EL (cell line): ENCODE measurements at places on chromosomes 3 and 15.
A peak's percentile ranks its signal among the peaks of the same experiment; 100 is the strongest.

DNA sequence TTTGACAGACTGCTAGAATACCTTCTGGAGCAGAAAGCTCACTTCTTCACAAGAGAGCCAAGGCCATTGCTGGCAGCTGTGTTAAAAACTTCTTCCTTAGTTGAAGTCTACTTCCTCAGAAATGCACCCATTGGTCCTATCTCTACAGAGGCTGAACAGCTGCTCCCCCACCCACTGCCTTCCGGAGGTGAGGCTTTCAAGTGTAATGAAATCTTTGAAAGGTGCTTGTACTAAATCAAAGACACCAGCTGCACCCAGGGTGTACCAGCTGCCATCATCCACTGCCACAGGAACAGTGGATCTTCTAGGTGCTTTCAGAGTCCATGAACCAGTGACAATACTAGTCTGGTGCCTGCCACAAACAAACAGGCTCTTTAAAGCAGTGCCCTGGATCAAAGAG lies 26.4 kb upstream of the HERC1 start:
- no peak for DNase-seq

- peak; percentile 9 for DNase-seq
These were observed 108.5 kb downstream of the ECT2 start for GRCh38 chr3:172859041-172859440.

GRCh38 chr15:81161160-81161673 lies 27.1 kb downstream of the CFAP161 start:
- no peak for DNase-seq

- DNase-seq, result no peak
These were observed 2.0 kb upstream of the PIGZ start for GRCh38 chr3:196970547-196971093.

GRCh38 chr3:196979545-196979944 lies 10.9 kb upstream of the PIGZ start:
- no peak for DNase-seq

- no peak for DNase-seq
These were observed 1.5 kb upstream of the SMAD3 start for GRCh38 chr15:67063689-67064606.

- DNase-seq, result no peak
These were observed 2.7 kb downstream of the RFTN1 start for GRCh38 chr3:16510620-16511319.

DNA sequence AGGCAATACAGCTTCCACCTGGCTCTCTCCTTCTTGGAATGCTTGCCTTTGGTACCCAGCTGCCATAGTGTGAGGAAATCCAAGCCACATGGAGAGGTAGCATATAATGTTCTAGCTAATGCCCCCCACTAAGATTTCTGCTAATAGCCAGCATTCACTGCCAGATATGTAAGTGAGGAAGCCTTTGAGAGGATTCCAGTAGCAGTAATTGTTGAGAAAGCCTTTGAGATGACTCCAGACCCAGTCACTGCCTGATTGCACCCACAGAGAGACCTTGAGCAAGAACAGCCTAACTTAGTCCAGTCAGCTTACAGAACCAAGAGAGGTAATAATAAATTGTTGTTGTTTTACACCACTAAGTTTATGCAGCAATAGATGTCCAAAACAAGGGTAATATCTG lies 63.1 kb downstream of the STRIT1 start:
- no peak for DNase-seq

GRCh38 chr3:164155400-164155799 lies 922.9 kb downstream of the SI start:
- DNase-seq, result no peak

DNA sequence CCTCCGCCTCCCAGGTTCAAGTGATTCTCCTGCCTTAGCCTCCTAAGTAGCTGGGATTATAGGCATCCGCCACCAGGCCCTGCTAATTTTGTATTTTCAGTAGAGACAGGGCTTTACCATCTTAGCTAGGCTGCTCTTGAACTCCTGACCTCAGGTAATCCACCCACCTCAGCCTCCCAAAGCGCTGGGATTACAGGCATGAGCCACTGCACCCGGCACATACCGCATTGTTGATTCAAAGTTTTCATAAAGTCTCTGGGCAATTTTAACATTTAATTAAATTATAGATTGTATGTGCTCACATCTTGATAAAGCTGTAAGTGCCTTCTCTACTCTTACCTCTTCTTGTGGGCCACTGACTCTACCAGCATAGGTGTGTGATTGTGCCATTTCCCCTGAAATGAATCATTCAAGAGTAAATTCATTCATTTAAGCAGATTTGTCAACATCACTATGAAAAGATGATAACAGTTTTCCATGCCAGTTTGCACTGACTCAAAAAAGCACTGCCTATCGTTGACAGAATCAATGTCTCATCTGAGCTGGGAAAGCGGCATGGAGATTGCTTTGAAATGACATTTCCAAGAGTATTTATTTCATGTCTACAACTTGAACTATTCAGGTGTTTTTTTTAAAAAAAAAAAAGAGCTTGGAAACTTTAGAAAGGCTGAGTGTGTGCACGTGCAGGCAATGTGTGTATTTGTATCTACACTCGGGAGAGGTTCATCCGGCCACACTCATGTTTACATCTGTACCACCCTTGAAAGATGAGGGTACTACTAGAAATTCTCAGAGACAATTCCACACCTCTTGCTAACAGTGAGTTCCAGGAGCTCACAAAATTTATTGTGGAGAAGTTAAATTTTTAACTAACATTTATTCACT lies 3.5 kb downstream of the BCL2A1 start:
- no peak for DNase-seq

DNA sequence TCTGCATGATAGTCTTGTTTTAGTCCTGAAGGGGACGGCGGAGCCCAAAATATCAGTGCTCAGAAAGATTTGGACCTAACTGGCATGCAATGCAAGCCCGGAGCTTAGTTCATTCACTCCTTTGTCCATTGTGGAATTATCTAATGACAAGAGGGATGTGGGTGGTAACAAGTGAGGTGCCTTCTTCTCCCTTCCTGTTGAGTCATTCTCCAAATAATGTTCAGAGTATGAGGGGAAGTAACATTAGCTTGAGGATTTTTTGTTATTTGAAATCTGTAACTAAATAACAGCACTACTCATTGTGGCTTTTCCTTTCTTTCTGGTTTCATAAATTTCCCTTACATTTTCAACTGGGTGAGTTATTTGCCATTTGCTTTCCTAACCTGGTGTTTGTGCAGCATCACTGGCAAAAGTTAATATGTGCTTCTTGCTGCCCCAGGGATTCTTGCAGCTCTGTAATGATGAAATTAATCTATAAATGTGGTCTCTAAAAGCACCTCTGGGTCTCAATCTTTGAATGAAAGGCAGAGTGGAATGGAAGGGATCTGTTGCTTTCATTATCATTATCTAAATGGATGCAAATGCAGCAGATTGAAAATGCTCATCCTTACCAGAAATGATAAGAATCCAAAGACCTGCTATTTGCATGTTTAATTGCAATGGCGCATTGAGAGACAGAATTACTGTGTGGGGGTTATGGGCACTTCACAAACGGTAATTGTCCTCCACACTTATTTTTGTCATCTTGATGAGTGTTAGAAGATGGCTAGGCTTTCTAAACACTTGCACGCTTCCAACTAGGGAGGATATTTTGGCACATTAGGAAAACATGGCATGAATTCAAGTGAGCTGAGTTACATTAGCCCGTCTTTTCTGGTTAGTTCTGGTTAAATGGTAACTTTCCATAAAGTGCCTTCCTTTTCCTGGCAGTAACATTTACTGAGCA lies 89.9 kb upstream of the MITF start:
- peak; percentile 11 for DNase-seq

- DNase-seq, result peak; percentile 38
These were observed 179.9 kb upstream of the C2CD4B start for GRCh38 chr15:62344806-62345539.

- DNase-seq, result no peak
These were observed 828.4 kb upstream of the DPPA4 start for GRCh38 chr3:110165753-110166152.

GRCh38 chr3:189911001-189911400 lies 209.7 kb downstream of the P3H2 start:
- DNase-seq, result no peak

- no peak for DNase-seq
These were observed 6.6 kb downstream of the EPB42 start for GRCh38 chr15:43214169-43214568.

DNA sequence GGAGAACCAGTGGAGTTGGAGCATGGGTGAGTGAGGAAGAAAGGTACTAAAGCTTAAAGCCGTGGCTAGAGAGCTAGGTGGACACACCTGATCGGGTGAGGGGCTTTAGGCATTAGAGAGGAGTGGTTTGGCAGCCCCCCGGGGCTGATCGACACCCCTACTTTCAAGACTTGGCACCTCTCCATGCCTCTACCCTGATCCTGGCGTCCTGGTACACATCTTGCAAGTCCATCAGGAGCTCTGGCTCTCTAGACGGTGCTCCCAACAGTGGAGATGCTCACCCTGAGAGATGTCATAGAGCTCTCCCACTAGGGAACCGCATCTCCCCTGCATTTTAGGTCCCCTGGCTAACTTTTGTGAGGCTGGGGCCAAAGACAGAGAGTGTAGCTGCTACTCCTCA lies 98.1 kb downstream of the XXYLT1 start:
- DNase-seq, result no peak

DNA sequence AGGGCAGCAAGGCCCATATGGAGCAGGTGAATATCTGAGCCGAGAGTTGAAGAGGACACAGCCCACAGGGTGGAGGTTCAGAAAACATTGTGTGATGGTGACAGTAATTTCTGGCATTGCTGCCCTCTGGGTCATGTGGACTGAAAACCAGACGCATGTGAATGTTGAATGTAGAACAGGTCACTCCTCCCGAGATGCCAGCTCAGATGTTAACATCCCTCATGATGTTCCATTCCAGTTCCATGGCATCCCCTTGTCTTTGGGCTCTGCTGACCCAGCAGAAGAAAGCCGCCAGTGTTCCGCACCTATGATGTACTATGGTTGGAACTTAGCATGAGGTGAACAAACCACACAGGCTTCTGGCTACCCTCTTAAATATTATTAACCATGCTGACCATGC lies 110.7 kb upstream of the CTDSPL start:
- DNase-seq, result no peak

DNA sequence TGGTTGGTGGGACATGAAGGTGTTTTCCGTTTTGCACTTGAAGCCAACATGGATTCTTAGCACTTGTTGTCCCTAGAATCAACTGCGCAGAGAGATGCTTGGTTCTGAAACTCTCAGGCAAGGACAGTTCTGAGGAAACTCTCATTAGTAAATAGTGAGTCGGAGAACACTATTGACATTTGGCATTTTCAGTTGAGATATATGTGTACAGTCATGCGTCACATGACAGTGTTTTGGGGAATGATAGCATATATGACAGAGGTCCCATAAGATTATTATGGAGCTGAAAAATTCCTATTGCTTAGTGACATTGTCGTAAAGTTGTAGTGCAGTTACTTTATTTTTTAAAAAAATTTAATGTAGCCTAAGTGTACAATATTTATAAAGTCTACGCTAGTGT lies 5.8 kb downstream of the APBA2 start:
- no peak for DNase-seq

DNA sequence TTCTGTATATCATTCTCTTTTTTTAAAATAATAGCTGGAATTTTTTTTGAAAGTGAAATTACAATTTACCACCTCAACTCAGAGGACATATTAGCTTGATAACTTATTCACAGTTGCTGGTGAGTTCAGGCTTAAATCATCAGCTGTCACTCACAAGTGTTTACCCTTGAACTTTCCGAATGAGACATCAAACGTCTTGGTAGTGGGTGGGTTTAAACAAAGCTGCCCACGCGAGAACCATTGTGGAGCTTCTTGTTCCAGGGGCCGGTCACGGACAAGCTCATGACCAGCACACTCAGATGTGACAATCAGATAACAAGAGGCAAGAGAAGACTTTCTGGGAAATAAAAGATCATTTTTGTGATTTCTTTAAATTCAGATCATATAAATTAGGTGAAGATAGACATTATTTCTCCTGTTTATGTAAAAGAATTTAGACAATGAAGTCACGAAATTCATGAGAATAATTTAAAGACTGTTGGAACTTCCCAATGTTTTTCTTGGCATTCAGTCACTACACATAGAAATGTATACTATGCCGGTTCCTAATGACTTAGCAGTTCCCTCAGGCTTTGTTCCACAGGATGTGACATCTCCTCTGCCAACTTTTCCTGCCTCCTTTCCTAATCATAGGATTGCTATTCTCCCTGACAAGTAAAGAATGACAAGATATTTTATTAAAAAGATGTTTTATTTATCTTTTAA lies 29.3 kb downstream of the BTD start:
- peak; percentile 91 for DNase-seq

- DNase-seq, result no peak
These were observed 49.2 kb downstream of the TM4SF4 start for GRCh38 chr3:149523512-149524299.

DNA sequence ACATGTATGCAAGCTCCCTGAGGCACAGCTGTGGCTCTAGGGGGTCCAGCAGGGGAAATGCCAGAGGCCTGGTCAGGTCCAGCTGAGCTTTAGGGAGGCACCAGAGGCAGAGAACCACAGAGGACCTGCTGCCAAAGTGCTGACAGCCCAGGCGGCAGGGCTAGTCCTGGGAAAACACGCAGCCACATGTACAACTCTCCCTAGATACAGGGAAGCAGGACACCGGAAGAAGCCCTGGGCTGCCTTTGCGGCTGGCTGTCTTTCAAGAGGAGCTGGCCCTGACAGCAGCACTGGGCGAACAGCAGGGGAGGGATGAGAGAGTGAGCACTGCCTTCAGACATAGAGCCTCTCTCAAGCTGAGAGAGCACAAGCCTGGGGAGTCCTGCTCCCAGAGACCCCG lies 40.7 kb downstream of the RFT1 start:
- DNase-seq, result no peak

DNA sequence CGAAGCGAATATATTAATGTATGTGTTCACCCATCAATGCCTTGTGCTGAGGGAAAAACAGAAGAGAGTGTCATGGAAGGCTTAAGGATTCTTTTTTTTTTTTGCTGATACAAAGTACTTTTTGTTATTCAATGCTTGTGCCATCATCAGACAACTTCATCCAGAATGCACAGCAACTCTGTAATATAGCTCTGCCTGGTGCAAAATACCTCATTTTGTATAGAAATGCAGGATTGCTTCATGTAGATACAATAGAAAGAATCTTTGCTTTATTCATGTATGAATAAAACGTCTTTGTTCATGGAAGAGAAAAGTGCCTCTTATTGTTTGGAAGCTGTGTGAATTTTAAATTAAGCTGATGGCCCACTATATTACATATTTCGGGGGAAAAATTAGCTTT lies 62.9 kb downstream of the SH3GL3 start:
- no peak for DNase-seq

DNA sequence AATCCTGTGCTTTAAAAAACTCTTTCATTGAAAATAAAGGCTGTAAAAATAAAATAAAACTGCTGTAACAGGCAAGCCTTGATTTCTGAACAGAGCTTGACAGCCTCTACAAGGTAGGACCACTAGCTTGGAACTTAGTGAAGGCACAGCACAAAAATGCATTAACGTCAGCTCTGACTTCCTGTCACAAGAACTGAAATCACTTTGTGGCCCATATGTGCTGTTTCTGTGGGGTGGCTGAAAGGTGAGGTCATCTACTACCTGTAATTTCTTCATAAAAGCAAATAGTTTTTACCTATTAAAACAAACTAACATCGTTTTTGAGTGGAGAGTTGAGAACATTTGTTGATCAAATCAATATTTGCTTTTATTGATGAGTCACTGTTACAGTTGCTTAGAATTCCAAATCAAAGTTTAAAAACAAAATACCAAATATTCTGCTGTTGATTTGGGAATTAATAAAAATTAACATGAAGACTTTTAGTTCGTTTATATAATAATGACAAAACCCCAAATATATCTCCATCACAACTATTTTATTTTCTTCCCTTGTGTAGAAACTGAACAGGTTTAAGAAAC lies 1034.1 kb downstream of the MCTP2 start:
- no peak for DNase-seq
